ENCODE measurements at places on chromosomes 5 and 9.

- peak; percentile 20 for DNase-seq
These were observed 152.8 kb upstream of the PAPPA start for GRCh38 chr9:116000748-116001329.

- no peak for DNase-seq
These were observed 58.6 kb downstream of the STARD4 start for GRCh38 chr5:111453747-111454146.

DNA sequence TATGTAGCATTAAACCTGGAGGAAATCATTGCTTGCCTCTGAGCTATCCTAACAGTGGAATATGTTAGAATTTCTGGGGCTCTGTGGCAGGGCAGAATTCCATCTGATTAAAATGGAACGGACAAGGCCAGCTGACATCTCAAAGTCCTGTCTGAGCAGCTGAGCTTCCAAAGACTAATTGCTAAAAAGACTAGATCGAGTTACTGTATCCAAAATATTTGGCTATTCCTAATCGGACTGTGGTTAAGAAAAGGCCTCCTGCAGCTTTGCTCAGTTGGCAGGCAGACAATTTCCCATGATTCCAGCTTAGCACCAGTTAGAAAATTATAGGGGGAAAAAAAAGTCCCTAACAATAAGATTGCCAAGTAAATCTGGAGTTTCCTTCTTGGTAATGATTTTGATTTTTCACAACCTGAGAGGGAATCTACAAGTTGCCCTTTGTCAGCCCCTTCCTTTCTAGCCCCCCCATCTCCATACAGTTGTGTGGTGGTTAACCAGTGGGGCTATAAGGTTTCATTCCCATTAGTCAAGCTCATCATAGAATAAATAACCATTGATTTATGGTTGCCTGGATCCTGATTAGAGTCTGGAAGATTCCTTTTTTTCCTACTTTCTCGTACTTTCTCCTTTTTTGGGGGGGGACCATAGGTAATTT, 26.4 kb downstream of the PTGR1 start:
- no peak for DNase-seq

GRCh38 chr5:79135790-79136553, 24.4 kb downstream of the BHMT start:
- no peak for DNase-seq

- no peak for DNase-seq
These were observed 1504.9 kb upstream of the C9orf72 start for GRCh38 chr9:29078063-29078666.
